Karpas-422 (cell line): ENCODE measurements at places on chromosomes 3 and 15. TPM values are rescaled to one million over a fixed set of nuclear protein-coding genes. Genes with fewer than 3 reads are reported as not detected.

NCEH1 gene
- total RNA-seq = 4.3 and 4.7 TPM in 2 replicates

ITIH1 gene
- not detected in 2 replicates for total RNA-seq

ADCY5 gene
- total RNA-seq = 0.14 TPM in 1 of 2 replicates, not detected in the other

SCAANT1 gene
- not detected in 2 replicates for total RNA-seq

ZBTB47 gene
- 0.07 and 0.11 TPM in 2 replicates for total RNA-seq

TRH gene
- total RNA-seq = not detected in 2 replicates

CTXN2 gene
- total RNA-seq = not detected in 2 replicates

EIF5A2 gene
- total RNA-seq = 7.8 and 10.5 TPM in 2 replicates

SI gene
- not detected in 2 replicates for total RNA-seq

INKA1 gene
- total RNA-seq = 5.7 and 9.8 TPM in 2 replicates

ZIC1 gene
- total RNA-seq = not detected in 2 replicates

OR4F6 gene
- total RNA-seq = not detected in 2 replicates

GCNT3 gene
- not detected in 2 replicates for total RNA-seq

THPO gene
- 6.6 and 12.5 TPM in 2 replicates for total RNA-seq

CD47 gene
- 119 and 180 TPM in 2 replicates for total RNA-seq

CACNA2D3 gene
- total RNA-seq = 0.11 TPM in 1 of 2 replicates, not detected in the other

PLA2G4D gene
- not detected in 2 replicates for total RNA-seq

GABPB1 gene
- total RNA-seq = 30.4 and 38.2 TPM in 2 replicates

ACAP2 gene
- 188 and 260 TPM in 2 replicates for total RNA-seq
